ENCODE measurements at places on chromosomes 4 and X.

- no peak for DNase-seq
These were observed 178.3 kb upstream of the SLC7A11 start for GRCh38 chr4:138420471-138420870.

GRCh38 chrX:123814343-123814742, 45.5 kb upstream of the XIAP start:
- no peak for DNase-seq

DNA sequence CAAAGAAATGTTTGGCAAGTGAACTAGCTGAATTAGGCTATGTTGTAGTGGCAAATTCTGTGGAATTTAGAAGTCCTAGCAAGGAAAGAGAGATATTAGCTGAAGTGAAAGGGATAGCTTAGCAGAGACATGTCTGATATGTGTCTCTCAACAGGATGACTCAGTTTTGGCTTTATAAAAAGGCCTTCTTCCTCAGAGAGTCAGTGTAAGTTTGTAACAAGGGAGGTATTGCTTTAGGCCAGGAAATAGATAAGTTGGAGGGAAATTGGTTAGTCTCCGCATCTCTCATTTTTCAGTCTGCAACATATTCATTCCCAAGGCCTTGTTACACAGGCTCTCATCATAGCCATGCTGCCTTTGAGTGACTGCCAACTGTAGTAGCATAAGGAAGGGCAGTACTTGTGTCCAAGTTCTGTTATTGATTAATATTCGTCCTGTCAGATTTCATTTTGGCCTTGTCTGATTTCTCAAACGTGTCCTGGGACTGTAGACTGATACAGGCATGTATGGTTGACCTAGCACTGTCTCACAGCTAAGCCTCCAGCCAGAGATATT, 4.0 kb downstream of the TMEM164 start:
- no peak for DNase-seq

GRCh38 chr4:153142700-153143438, 61.4 kb upstream of the TRIM2 start:
- peak; percentile 92 for DNase-seq

DNA sequence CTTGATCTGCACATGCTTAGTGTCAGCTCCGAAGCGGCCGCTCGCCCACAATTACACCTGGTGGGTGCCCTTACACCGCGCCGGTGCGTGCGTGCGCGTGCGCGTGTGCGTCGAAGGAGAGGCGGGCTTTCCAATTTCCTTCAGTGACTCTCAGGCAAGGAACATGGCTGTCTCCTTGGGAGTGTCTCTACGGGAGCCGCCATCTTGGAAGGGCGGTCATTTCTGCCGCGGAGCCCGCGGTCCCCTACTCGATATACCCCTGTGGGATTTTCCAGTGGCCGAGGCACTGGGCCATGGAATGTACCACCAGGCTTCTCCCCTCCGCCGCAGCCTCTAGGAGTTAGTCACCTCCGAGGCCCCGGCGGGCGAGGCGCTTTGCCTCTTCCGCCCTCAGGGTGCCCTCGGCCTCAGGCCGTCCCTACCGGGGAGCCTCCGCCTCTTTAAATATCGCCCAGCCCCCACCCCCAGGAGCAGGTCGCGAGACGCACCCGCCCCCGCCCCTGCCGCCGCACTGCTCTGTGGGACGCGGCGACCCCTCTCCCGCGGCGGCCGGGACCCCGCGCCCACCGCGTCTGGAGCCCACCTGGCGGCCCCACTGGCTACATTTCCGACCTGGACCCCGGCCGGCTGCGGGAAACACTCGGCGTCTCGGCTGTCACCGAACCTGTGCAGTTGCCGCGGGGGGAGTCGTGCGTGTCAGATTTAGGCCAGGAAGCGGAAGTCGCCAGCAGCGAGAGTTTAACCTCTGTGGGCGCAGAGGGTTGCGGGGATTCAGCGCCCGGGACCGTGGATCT, at the start of gene ZNF41:
Gene ZNF41, minus strand, starts transcription at position 711 of the 794 bp plus-strand sequence. CDS start 15,741 bp downstream, outside the sequence.
- peak; percentile 79 for DNase-seq

DNA sequence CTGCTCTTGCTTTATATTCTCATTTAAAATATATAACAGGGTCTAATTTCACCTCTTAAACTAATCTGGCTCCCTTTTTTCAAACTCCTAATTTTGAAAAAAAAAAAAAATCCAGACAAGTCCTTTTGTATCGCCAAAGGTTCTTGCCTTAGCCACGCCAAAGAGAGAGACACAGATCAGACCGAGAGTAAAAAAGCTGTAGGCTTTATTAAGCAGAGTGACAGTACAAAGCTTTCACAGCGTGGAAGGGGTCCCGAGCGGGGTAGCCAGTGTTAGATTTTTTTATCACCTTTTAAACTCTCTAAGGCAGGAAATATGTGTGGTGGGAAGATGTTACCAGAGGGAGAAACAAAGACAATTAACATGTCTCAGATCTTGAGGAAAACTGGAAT, 54.1 kb downstream of the PAGE2 start:
- DNase-seq: no peak

DNA sequence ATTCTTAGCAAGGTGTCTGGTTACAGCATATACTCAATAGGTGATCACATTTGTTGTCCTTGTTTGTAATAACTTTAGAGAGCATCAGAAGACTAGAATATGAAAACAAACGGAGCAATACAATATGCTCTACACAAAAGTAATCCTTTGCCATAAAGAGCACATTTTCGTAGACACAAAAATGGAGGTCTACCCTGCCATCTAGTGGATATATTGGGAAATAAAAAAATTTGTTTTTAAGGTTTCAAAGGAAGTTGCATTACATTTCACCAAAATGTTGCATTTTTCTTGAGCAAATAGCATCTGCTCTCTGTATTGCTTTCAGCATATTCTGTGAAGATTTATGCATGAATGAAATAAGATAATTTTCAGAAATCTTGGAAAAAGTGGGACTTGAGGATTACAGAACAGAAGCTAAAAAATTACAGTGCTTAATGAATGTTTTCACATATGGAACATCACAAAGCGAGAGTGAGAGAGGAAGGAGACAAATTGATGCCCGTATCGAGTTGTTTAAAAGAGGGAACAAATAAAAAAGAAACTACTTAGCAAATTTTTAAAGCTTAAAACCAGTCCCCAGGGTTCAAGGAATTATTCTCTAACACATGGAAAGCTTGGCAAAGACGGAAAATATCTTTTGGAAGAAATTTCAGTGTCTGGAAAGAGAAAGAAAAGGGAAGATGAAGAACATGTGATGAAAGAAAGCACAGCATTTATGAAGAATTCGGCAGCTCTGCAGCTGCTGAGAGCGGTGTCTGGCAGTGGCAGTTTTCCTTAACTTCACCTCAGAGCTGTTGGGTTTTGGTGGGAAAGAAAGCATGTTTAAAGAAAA, 390.1 kb downstream of the ANKRD50 start:
- peak; percentile 67 for DNase-seq

DNA sequence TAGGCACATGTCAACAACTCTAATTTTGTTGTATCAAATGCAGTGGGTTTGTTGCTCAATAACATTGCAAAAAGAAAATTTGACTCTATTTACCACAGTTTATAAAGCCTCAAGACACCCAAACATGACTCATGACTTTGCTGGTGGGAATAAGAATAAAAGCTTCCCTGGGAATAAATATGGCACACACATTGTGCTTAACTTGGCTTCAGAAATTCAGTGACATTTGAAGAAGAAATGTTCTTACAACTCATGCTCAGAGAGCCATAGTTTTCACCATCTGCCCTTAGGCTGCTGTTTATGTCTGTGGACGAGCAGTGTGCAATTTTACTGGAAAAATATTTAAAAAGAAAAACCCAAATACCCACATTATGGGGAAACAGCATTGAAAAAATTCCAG, 60.9 kb downstream of the SPATA18 start:
- DNase-seq: no peak

DNA sequence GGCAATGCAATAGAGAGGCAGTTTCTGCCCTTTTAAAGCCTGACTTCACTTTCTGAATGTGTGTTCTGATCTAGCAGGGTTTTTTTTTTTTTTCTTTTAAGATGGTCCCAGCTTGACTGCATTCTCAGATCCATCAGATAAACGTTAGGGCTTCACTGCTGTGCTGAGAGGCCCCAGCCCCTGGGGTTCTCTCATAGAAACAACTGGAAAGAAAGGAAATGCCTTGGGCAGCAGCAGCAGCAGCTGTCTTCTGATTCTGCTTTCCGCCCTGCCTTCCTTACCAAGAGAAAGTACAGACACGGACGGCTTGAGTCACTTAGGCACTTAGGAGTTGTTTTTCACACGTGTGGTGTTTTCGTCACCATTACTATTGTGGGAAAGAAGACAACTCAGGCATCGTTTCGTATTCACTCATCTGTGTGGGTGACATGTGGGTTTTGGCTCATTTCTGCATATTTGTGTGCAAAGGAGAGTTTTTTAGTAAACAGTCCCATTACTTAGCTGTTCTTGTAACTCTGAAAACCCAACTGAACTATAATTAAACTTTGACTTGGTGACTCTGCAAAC, 172.0 kb downstream of the PTTG2 start:
- peak; percentile 36 for DNase-seq

DNA sequence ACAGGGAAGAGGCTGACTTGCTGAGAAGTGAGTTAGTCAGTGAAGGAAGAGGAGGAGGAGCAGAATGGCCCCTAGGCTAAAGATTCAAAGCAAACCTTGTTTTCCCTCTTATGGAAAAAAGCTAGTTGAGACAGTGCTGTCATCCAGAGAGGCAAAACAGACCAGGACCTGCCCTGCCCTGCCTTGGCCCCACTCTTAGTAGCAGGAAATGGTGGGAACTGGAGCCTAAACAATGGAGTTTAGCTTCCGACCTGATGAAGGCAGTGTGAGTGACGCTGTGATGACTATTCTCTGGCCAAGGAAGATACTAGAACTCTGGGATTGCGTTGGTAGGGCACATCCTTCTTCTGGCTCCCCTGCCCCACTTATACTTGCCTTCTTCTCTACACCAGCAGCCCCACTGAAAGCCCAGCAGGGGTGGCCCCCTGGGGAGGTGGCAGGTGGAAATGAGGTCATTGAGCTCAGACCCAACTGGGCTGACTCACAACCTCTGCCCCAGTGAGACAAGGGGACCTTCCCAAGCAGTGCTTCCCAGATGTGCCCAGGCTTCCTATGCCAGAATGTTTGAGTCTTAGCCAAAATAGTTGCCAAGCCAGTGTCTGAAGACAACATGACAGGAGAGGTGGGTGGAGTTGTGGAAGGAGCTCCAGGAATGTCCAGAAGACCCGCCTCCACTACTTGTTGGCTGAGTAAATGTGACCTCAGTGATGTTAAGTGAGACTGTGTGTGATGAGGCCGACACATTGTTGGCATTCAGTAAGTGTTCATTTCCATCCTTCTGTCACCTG, 38.8 kb downstream of the MSN start:
- peak; percentile 17 for DNase-seq

GRCh38 chrX:119266364-119266995, 30.4 kb downstream of the PGRMC1 start:
- peak; percentile 36 for DNase-seq

DNA sequence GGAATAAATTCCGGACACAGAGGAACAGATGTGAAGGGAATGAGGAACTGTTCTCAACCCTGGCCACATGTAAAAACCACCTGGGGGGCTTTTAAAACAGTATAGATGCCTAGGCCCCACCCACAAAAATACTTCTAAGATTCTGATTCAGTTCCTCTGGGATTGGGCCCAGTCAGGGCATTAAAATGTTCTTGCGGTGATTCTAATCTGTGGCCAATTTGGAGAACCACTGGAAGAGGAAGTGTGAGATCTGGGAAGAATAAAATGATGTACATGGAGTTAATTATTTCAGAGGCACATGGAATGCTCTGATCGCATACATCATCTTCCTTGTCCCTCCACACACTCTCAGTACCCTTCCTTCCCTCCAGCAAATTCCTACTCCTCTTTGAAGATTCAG, 192.2 kb downstream of the APBB2 start:
- no peak for DNase-seq

DNA sequence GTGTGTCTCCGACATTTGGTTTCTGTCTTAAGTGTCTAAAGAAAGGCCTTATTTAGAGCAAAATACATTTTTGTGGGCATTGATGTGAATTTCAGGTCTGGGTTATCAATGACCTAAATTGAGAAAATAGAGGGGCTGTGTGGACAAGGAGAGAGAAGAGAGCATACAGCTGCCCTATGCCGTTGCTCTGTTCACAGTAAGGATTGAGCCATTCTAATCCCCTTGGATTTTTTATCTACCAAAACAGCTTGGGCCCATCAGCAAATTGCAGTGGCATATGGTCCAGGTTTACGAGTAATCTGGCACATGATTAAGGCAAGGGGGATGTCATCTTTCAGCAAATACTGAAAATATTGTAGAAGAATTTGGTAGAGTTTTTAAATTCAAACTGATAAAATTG, 210.2 kb downstream of the ANTXR2 start:
- no peak for DNase-seq

- no peak for DNase-seq
These were observed 279.0 kb downstream of the ARAP2 start for GRCh38 chr4:35965300-35965699.

GRCh38 chr4:25448379-25449109, 71.5 kb downstream of the ANAPC4 start:
- DNase-seq: peak; percentile 14

- DNase-seq: peak; percentile 76
These were observed 627 bp upstream of the FAT4 start for GRCh38 chr4:125313989-125314667.

DNA sequence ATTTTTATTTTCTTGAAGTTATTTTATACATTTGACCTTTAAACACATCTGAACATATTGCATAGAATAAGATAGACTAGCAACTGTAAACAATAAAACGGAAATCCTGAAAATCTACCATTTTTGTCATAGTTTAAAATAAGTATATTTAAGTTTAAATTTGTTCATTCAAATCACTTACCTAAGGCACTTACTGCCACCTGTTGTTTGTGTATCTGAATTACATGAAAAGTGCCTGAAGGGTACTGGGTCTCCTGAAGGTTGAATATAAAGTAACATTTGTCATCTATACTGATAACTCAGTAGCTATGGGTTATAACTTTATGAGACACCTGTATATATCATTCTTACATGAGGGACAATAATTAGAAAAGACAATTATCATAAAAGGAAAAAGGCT, 38.6 kb downstream of the TRPC5 start:
- DNase-seq: peak; percentile 6

GRCh38 chrX:113551919-113552318, 711.3 kb upstream of the AMOT start:
- peak; percentile 62 for DNase-seq

- peak; percentile 26 for DNase-seq
These were observed 719 bp upstream of the TCEAL4 start for GRCh38 chrX:103584596-103584995.

DNA sequence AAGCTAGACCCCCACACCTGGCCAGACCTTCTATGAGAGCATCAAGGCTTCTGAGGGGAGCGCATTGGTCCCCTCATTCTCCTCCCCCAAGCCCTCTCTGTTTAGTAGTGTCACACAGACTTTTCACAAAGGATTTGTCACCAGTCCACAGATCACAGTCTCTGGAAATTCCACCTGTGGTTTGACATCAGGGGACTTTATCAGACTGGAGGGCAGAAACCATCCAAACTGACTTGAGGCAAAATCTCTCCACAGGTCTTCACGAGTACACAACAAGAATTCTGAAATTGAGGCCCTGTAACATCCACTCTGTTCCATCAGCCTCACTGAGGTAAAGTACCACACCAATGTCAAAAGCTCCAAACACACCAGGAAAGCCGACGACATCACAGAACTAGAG, 112.5 kb downstream of the SH3KBP1 start:
- no peak for DNase-seq

Data from A673 (cell line).